ENCODE measurements at places on chromosomes 7 and 10.

GRCh38 chr7:67573639-67574038 is 577.0 kb downstream of the TYW1 start:
- no peak for DNase-seq

- no peak for DNase-seq
Observed at GRCh38 chr10:66982792-66983474, 57.1 kb downstream of the LRRTM3 start.

DNA sequence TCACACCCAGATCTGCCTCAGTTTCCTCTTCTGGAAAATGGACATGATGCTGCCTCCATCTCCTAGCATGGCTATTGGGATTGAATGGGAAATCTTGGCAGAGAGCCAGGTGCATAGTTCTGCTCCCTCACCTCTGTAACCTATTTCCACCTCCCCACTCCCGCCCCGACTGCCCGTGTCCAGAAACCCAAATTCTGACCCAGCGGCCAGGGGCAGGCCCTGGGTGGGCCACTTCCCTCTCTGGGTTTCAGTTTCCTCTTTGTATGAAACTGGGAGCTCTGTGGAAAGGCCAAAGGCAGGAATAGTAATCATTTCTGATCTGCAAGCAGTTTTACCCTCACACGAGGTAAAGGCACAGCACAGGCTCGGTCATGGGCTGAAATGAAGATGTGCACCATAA is 74.1 kb upstream of the DUSP5 start:
- DNase-seq = no peak

DNA sequence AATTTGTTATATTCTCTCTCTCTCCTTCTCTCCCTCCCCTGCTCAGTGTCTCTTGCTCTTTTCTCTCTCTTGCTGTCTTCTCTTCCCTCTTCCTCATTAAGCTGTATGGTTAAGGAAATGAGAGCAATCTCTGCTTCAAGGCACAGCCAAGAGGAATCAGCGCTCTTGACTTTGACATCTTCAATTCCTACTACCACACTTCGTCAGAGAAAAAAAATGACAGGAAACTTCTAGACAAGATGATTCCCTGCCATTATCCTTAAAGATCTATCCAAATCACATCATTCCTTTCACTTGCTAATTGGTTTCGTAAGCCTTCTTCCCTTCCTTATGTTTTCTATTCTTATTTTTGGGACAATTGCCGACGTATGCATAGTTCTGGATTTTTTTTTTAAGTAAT is 425.0 kb downstream of the KCNMA1 start:
- no peak for DNase-seq

GRCh38 chr10:87092376-87092860 is 2.2 kb downstream of the GLUD1 start:
- DNase-seq = no peak
